ENCODE measurements at places on chromosomes 12 and 14. TPM values are rescaled to one million over a fixed set of nuclear protein-coding genes. Genes with fewer than 3 reads are reported as not detected.
A peak's percentile ranks its signal among the peaks of the same experiment; 100 is the strongest.

GRCh38 chr14:60839057-60839456, 104.5 kb downstream of the MNAT1 start:
- no peak for DNase-seq

GRCh38 chr14:91893007-91893406, 25.7 kb upstream of the TC2N start:
- peak; percentile 39 for DNase-seq

- no peak for DNase-seq
These were observed 203.5 kb downstream of the ANO6 start for GRCh38 chr12:45419317-45419814.

- no peak for DNase-seq
These were observed 27.5 kb upstream of the OAS1 start for GRCh38 chr12:112879191-112879705.

DNA sequence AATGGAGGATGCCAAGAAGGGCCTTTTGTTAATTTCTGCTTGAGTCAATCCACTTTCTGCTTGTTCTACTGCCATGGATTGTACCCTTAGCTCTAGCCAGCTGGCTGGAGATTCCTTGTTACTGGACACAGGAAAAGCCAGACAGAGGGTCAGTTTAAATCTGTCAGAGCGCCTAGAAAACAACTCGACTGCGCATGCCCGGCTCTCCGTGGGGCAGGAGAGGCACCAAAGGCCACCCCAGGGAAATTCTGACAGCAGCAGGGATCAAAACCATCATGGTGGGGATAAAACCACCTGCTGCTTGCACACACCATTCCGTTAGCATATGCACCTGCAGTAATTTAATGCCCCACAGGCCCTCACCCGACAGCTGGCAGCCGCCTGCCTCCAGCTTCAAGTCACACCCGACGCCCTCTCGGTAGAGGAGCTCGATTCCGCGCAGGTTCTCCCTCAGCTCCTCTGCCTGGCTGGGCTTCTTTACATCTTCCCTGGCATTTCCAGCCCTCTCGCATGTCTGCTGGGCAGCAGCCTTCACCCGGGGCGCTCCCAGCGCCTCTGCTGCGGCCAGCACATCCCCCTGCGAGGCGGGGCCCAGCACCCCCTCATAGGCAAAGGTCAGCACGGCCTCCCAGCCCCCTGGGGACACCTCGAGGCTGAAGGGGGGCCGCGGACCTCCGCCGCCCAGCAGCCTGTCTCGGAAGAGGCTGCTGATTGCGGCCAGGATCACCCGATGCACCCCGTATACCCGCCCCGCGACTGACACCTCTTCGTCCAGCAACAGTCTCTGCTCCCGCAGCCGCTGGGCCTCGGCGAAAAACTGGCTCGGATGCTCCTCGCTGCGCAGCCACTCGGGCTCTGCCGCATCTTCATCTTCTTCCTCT, 1.0 kb downstream of the KLHL33 start:
- DNase-seq = peak; percentile 80

- DNase-seq = no peak
These were observed 362.3 kb downstream of the NAV3 start for GRCh38 chr12:78192979-78193378.

- DNase-seq = peak; percentile 97
These were observed 37.7 kb upstream of the TXNRD1 start for GRCh38 chr12:104177663-104178501.

GRCh38 chr14:59771577-59771976, 99.0 kb downstream of the RTN1 start:
- no peak for DNase-seq

GRCh38 chr14:68523989-68524725, 268.7 kb downstream of the ZFP36L1 start:
- no peak for DNase-seq

DNA sequence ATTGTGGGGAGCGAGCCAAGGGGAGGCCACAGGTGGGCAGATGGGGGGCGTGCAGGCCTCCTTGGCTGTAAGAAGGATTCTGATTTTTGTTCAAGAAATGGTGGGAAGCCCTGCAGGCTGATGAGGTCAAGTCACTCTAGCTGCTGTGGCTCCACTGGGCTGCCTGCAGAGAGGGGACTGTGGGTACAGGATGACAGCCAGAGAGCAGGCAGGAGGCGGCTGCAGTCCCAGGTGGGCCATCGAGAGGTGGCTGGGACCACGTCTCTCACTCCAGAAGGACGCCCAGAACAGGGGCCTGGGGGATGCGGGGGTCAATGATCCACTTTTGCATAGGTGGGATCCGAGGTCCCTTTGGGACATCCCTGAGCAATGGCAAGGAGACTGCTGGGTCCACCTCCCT, 9.1 kb downstream of the NCOR2 start:
- no peak for DNase-seq

Gene TBX5
- not detected for total RNA-seq

DNA sequence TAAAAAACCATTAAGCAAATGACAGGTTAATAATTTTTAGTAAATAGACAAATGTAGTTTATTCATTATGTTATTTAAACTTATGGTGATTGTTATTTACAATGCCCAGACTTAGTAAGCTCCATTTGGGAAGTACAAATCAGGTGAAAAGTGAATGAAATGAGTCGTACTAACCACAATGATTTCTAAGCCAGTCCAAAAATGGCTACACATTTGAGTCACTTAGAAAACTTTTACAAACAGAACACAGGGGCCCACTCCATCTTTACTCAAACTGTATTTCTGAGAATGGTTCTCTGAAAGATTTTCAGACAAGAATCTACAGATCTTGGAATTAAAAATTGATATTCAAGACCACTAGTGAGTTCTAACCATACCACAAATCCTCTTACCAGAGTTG, 653.3 kb upstream of the MIS18BP1 start:
- no peak for DNase-seq

DNA sequence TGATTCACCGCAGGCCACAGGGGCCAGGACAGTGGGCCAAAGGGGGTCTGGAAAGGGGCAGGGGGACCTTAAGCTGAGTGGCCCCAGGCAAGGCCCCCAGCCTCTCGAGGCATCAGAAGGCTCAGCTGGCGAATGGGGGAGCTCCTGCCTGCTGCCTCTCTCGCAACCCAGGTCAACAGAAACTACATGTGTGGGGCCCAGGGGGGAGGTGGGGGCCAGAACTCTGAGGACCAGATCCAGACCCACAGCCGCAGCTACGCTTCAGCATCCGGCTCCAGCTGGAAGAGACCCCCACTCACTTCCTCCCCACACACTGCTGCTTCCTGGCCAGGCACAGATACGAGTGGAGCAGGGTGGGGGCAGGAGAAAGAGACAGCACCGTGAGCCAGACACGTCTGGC, 46.5 kb downstream of the NCOR2 start:
- DNase-seq = no peak

DNA sequence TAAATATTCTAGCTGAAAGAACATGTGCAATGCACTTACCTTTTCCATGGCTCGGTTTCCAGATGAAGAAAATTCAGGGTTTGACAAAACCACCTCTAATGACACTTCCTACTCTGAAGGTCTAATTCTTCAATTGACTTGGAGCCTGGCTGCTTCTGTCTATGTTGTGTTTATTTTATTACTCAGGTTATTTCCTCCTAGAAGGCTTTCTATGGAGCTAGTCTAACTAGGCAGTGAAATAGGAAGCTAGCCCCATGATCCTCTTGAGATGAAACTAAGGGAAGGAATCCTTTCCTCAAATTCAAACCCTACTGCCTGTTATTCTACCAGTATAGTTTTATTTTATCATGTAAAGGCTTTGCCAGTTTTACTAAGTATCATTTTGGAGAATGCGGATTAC, 20.9 kb upstream of the IFNG-AS1 start:
- DNase-seq = no peak

DNA sequence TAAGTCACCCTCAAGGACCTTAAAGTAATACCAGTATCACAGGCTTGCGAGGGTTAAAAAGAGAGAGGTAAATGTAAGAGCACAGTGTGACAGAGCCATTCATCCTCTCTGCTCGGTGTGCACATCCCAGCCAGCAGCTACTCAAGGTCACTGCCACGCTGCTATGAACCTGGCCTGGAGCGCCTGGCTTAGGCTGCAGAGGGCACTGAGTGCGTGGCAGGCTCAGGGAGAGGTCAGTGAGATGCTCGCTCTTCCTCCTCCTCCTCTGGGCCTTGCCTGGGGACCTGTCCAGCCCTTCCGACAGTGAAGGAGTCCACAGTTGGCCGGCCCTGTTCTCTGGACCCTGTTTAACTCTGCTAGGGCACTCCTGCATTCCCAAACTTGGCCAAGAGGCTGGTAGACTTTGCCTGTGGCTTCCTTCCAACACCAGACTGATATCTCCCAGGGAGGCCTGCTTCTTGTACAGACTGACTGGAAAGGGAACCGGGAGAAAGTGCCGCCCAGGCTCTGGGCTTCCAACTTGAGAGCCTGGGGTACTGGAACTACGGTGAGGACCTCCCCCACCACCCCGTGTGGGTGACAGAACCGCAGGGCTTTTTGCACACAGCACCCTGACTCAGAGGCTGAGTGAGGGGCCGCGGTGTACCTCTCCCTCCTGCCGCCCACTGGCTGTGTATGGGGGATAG, 62.6 kb upstream of the CORO1C start:
- peak; percentile 90 for DNase-seq

Gene ZBTB39
- total RNA-seq = 6.4 TPM

GRCh38 chr12:113065126-113066007, 8.8 kb downstream of the DTX1 start:
- no peak for DNase-seq

GRCh38 chr14:73913256-73913655, 26.6 kb downstream of the ZNF410 start:
- no peak for DNase-seq

DNA sequence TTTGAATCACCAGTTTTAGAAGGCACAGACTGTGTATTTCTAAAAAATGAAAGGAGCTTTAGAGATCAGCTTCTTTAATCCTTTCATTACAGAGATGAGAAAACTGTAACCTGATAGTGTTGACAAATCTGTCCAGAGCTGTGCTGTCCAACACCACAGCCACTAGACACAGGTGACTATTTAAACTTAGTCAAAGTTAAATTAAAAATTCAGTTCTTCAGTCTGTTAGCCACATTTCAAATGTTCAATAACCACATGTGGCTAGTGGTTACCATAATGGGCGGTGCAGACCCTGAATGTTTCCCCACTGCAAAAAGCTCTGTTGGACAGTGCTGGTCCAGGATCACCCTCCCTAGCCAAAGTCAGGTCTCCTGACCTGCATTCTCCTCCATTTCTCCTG, 21.6 kb downstream of the DAD1 start:
- DNase-seq = no peak

Gene REM2
- total RNA-seq = 0.81 TPM

Gene FITM1
- total RNA-seq = not detected

DNA sequence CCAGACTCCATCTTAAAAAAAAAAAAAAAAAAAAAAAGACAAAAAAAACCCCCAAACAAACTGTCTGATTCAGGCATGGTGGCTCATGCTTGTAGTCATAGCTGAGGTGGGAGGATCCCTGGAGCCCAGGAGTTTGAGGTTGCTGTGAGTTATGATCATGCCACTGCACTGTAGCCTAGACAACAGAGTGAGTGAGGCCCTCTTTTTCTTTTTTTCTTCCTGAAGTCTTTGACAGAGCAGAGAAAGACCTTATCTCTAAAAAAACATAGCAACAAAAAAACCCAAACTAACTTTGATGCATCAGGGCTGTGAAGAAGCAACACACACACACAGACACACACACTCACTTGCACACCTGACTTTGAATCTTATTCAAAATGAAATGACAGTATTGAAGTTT, 7.7 kb upstream of the AMN1 start:
- no peak for DNase-seq

- DNase-seq = no peak
These were observed 555.6 kb downstream of the CCER1 start for GRCh38 chr12:90399357-90399756.

Gene BIN2
- total RNA-seq = 2.3 TPM

Gene OR4Q3
- not detected for total RNA-seq

Gene ANAPC7
- 56.8 TPM for total RNA-seq

Gene FAR2
- 12.4 TPM for total RNA-seq

DNA sequence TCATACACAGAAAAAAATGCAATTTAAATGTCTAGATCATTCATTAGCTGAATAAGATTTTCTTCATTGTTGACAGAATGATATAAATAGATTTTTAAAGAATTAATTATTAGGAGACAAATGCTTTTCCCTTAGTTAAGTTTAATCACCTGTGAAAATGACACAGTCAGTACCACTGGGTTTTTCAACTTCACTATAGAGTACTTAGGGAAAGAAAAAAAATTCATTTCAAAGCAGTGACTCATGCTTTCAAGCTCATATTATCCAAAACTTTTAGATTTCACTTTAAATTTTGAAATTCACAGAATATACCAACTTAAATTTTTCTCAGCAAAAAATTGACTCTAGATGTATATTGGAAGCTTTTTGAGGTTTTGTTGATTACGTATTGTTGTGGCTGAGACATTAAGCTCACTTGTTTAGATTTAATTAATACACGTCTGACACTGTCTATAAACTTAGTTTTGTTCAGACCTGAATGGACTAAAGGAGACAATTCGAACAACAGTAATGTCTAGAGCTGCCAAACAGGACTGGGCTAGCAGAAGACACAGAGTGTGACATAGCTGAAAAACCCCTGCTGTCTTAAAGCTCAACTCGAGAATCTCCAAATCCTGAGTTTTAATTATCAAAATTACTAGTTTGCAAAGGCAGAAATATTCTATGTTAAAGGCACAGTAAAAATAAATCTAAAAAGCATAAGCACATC, 1.6 kb downstream of the MGAT4C start:
- no peak for DNase-seq

Gene ENO2
- total RNA-seq = 34.1 TPM

DNA sequence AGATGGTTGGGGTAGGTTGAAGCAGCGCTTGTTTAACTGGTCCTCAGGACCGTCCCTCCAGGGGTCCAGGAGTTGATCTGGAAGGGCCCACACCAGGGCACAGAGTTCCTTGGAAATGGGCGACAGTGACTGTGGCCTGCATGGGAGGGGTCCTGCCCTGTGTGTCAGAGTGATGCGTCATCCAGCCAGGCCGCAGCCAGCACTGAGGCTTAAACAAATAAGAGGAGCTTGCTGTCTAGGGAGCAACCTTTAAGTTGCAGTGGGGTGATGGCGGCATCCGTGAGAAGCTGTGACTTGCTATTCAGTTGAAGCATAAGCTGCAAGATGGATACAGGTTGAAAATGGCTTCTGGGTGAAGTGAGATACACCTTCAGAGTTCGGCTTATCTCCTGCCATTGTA, 20.2 kb downstream of the DCAF4 start:
- DNase-seq = no peak

DNA sequence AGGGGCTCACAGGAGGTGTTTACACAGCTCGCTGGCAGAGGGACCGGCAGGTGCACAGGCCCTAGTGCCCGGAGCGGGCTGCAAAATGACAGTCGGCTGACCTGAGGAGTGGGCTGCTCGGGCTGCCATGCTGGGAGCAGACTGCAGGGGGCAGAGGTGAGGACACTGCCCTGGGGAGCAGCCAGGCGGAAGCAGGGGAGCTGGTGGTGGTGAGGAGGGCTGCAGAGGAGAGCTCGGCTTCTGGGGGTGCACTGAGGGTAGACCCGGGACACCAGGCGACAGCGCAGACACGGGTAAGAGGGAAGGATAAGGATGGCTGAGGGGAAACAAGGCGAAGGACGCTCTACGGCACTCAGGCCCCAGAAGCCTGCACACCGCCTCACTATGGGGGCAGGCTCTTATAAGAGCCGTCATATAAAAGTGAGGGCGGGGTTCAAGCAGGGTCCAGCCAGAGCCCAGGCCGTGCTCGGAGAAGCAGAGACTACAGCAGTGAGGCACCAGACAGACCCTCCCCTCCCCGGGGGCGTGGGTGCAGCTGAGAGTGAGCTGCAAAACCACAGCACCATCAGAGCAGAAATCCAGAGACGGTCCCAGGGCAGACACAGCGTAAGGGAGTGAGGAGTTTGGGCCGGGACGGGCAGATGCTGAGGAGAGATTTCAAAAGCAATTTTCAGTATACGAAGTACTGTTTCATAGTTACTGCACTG, 62.5 kb downstream of the CCDC88C start:
- no peak for DNase-seq

All from sigmoid colon (tissue), 7 donors.